Pons (tissue), 1 donor: ENCODE measurements at places on chromosomes 6 and 20.

DNA sequence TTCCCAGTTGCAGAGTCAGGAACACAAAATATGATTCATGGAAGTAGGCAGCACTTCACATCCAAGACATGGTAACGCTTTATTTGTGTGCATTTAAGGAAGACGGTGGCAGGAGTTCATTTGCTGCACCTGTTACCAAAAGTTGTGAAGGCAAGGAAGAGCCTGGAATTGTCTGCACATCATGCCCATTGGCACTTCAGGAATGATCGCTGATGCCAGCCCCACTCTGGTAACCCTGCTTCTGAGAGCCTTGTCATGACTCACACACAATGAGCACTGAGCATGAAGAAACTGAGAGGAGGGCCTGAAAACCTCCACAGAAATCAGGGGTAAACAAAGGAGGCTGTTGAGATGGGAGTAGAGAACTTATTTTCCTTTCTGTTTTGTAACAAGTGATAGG lies 181.1 kb downstream of the RPS12 start:
- DNase-seq, result peak; percentile 30

DNA sequence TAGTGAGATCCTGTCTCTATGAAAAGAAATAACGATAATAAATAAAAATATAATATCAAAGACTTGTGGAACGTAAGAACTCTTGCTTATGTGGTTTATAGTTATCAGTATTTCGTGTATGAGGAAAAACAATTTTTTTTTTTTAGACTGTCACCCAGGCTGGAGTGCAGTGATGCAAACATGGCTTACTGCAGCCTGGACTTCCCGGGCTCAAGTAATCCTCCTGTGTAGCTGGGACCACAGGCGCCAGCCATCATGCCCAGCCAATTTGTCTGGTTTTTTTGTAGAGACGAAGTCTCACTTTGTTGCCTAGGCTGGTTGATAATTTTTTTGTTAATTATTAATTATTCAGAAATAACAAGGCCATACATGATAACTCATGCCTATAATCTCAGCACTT lies 18.6 kb upstream of the CDK19 start:
- no peak for DNase-seq

DNA sequence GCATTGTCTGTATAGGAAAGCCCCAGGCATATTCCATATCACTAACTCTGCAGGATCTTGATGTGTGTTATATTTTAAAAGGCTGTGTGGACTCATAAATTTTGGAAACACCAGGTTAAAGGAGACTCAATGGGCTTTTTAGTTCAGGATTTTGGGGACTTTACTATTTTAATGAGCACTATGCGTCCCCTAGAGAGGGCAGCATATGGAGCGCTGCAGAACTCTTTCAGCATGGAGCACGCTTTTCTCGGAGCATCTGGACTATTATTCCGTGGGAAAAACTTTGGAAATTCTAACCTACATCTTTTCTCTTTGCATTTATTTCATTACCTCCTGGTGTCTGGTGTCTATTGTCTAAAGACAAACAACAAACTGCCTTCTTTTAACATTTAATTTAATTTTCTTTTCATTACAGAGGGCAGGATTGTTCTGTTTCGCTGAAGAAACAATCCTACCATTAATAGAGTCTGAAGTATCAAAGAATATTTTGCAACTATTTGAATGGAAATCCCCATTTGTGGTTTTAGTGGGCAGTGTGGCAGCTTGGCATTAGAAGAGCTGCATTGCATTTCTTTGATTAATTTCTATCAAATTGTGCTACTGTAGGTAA lies 399.9 kb upstream of the HSF2 start:
- no peak for DNase-seq

- DNase-seq, result no peak
Measured at GRCh38 chr20:53711333-53712211, 117.9 kb upstream of the ZNF217 start.

DNA sequence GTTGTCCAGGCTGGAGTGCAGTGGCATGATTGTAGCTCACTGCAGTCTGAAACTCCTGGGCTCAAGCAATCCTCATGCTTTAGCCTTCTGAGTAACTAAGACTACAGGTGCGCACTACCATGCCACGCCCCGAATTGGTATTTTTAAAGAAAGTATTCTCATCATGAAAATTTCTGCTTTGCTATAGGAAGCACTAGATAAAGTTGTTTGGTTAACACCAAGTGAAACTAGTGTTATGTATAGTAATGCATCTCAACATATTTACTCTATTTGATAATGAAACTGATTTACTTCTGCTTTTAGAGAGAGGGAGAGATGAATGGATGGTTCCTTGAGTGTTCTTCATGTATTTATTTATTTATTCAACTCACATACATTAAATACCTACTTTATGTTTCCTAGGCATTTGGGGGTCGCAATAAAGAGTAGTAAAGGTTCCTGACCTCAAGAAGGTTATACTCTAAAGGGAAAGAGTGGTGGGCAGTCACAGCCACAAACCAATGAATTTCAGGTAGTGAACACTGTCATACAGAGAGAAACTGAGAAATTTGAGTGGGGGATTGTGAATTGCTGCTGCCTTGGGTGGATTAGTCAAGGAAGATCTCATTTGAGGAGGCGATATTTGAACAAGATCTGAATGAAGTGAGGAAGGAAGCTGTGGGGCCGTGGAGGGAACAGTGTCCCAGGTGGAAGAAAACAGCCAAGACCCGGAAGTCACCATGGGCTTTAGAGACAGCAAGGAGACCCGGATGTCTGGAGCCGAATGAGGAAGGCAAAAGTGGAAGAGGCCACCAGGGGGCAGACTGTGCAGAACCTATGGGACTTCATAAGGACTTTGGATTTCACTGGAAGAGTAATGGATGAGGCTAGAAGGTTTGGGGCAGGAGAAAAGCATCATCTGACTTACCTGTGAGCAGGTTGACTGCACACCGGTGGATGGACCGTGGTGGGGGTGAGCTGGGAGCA lies 185.6 kb downstream of the TSHZ2 start:
- DNase-seq, result peak; percentile 17

GRCh38 chr20:23293689-23294088 lies 56.9 kb upstream of the NXT1 start:
- DNase-seq, result no peak

DNA sequence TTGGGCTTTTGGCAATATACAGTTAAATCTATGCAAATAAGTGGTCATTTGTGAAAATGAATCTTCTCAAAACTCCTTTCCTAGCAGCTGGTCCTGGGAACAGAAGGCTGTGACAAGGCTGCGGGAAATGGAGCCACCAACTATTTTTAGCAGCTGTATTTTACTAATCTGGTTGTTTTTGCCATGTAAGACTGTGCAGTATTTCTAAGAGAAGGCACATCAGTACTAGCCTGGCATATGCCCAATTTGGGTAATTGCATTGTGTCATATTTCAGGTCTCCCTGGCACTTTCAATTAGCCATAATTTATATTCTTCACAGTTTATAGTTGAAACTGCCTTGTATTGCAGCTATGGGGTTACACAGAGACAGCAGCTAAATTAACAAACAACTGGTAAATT lies 109.6 kb downstream of the MANEA start:
- DNase-seq, result no peak

GRCh38 chr6:130366107-130367005 lies 539 bp downstream of the TMEM200A start:
- DNase-seq, result no peak

GRCh38 chr20:25081065-25081729 lies 744 bp downstream of the VSX1 start:
- DNase-seq, result no peak

GRCh38 chr20:38173237-38174156 lies 8.4 kb upstream of the TGM2 start:
- no peak for DNase-seq

DNA sequence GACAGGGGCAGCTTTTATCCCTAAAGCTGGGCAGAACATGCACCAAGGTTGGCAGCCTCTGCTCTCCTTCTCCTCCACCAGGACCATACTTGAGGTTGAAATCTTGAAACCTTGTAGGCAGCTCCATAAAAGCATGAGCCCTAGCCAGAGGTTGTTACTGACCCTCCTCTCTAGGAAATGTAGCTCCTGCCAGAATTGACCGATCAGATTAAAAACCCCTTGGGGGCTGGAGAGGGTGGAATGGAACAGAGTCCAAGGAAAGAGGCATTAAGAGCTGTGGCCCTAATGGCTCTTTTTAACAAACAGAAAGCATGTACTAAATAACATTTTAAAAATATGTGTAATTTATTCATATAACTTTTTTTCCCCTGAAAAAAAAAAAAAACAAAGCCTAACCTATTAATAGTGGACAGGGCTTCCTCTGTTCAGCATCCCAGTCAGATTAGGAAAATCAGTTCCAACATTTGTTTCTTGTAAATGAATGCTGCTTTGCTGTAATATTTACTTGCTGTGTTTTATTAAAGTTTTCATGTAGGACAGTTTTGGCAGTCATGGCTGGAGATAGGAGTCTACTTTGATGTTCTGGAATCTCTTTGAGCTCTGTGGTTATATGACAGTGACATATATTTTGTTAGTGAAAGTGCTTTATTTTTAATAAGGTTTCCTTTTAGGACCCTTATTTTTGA lies 41.3 kb downstream of the MTHFD1L start:
- DNase-seq, result no peak

DNA sequence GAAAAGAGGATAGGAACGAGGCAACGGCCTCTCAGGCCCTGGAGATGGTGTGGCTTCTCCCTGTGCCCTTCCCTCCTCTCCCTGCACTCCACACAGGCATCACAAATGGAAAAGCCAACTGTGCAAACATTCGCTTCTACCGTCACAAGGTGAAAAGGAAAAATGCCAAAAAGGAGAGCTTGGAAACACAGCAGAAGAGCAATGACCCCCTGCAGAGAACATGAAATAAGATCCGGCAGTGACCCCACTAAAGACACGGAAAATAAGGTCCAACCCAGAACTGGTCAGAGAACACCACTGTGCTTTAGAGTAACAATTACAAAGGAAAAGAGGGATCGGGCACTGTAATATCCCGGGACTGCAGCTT lies 63.0 kb downstream of the SLC22A23 start:
- no peak for DNase-seq

- DNase-seq, result no peak
Measured at GRCh38 chr6:168278904-168279303, 40.7 kb downstream of the DACT2 start.

- DNase-seq, result no peak
Measured at GRCh38 chr6:56514395-56514794, 128.3 kb downstream of the DST start.

DNA sequence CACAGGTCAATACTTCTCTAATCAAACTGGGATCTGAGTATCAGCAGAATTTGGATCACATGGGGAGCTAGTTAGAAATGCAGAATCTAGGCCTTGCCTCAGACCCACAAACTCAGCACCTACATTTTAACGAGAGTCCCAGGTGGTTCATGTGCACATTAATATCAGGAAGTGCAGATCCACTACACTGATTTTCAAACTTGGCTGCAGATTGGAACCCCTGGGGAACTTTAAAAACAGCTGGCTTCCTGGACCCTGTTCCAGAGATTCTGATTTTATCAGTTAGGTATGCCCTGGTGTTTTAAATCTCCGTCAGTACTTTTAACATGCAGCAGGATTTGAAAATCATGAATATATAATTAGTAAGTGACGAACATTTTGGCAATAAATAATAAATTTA lies 1.9 kb upstream of the CST8 start:
- DNase-seq, result no peak

- DNase-seq, result no peak
Measured at GRCh38 chr6:73339340-73339739, 14.7 kb downstream of the DPPA5 start.

DNA sequence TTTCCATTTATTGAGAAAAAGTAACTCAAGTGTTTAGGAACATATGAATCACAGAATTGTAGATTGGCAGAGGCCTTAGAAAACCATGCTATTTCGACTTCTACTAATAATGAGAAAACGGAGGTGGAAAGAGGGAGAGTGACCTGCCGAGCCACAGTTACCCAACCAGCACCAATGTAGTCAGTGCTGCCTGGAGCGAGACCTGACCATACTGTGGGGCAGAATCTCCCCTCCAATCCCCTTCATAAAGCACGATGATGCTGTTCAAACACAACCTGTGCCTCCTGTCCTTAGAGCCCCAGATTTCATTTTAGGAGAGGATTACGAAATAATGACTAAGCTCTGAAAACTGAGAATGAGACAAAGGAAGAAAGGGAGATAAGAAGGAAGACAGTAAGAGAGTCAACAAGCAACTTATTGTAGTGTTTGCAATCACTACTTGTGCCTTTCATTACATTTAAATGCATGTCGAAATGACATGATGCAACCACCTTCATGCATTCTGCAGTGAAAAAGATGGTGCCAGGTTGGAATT lies 70.6 kb downstream of the ATXN1 start:
- DNase-seq, result no peak

DNA sequence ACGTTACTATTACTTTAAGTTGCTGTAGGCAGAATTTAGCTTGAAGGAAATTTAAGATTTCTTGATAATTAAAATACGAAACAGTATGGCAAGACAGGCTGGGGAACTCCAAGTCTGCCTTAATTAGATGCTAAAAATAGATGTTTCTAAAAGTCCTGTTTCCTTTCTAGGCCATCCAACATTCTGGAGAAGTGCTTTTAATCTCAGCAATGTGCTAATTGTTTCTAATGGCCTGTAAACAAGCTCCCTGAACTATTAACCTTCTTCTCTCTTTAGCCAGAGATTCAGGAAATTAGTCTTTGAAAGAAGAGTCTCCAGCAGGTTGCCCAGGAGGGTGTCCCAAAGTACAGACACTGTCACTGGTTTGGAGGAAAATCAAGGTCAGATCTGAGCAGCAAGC lies 677.3 kb upstream of the AGPAT4 start:
- peak; percentile 17 for DNase-seq

DNA sequence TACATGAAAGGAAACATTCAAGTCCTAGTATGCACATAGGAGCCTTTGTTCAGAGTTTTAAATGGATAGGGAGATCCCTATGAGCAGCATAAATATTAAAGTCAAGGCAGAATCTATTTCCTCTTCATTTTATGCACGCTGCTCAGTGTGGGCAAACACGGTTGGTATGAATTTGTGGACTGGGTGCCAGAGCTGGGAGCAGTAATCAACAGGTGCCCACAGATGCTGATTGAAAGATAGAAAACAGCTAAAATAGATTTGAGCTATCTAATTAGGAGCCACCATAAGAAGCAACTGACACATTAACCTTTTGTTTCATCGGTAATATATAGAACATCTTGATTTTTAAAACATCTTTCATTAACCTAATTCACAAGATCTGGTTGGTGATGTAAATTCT lies 175.5 kb downstream of the EYS start:
- DNase-seq, result peak; percentile 15

DNA sequence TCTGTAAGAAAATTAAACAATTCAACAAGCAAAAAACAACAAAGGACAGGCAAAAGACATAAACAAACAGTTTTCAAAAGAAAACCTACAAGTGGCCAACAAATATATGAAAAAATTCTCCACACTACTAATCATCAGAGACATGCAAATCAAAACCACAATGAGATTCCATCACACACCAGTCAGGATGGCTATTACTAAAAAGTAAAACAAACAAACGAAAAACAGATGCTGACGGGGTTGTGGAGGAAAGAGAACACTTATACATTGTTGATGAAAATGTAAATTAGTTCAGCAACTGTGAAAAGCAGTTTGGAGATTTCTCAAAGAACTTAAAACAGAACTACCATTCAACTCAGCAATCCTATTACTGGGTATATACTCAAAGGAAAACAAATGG lies 537.6 kb downstream of the HDGFL1 start:
- DNase-seq, result no peak

- no peak for DNase-seq
Measured at GRCh38 chr6:11036977-11037430, 7.1 kb downstream of the ELOVL2 start.
